ENCODE measurements at places on chromosomes 11 and 22. TPM values are rescaled to one million over a fixed set of nuclear protein-coding genes. Genes with fewer than 3 reads are reported as not detected.

CTSF gene
- total RNA-seq, result 61.2 TPM

DNA sequence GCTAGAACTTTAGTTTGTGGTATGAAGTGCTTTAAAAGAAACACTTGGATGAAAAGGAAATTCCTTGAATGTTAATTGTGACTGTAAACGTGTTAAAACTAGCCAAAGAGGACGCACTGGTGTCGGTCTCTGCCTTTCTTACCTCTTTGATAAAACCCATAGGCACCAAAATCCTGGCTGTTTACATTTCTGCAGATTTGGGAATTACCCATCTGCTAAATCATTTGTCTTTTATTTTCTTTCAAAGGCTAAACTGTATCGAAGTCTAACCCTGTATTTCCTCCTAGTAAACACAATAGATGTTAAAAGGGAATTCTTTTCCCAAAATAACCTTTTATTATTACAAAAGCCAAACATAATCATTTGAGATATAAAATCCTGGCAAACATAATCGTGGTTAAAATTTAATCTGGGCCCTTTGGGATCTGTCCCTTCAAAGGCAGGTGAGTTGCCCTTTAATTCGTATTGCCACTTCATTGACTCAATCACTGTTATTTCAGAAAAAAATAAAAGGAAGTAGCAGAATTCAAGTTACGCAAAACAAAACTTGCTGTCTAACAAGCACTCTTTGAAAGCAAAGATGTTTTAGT, 2.4 kb downstream of the RASSF10 start:
- DNase-seq, result no peak

- DNase-seq, result no peak
Measured at GRCh38 chr11:63922673-63923192, 5.8 kb upstream of the RCOR2 start.

NCF4 gene
- total RNA-seq, result 1.8 TPM

- no peak for DNase-seq
Measured at GRCh38 chr22:50299785-50300619, 7.4 kb downstream of the PLXNB2 start.

SUSD2 gene
- total RNA-seq, result 2.3 TPM

DNA sequence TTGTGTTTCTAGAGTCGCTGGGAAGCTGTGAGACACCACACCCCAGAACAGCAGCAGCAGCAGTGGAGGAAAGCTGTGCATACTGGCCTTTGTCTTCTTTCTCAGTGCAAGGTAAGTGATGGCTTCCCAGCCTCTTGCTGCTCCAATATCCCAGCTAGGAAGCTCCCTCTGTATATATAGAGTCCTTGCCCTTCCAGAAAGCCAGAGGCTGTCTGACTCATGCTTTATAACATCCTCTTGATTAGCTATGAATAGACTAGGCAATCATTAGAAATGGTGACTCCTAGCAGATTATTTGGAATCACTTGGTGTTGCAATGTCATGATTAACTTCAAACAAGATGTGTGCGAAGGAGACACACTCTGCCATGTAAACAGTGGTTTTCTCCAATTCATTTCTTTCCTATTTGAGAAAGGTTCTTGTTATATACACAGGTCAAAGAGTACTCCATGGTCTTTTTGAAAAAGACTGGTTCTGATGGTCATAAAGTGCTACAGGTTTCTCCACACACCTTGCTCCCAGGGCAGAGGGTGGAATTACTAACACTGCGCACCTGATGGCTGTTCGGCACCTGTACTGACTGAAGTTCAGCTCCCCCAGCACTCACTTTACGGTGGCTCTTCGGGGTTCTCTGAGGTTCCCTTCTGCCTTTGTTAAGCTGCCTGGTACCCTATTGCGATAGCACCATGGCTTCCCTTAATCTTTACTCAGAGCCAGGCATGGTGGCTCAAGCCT, at the start of gene MMP1:
TSS of gene MMP1 (minus strand) at position 149 of the 735 bp plus-strand sequence. CDS start at position 81, 68 bp downstream.
- no peak for DNase-seq

DNA sequence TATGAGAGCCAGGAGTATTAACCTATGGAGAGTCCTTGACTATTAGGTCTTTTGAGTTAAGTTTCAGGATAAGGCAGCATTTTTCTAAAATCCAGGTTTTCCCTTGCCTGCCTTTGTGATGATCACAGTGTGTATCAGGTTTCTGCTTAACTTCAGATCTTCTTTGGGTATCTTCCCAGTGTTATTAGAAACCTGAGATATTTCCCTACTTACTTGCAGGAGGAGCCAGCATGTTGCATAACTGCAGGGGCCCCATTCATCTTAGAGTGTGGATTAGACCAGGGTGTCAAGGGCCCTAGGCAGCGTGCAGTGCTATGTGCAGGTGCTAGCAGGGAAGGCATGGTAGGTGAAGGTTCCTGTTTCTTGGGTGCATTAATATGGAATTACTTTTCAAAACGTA, 69.5 kb downstream of the ZNRF3 start:
- peak; percentile 27 for DNase-seq

RFPL1 gene
- not detected for total RNA-seq

DNA sequence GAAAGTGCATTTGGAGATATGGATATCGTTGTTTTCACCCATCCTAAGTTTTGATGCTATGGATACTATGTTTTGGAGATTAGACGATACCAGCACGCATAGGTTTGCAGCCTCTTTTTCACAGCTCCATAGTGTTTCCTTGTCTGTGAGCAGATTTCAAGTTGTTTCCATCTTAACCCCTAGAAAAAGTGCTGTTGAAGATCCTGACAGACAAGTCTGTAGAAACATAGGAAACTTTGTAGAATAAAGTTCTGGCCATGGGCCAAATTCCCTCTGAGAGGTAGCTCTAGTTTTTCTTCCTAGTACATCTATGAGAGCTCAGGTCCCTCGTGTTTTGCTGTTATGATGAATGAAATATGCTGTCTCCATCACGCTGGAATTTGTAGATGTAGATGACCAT, 32.4 kb downstream of the ST3GAL4 start:
- no peak for DNase-seq

AASDHPPT gene
- 5.9 TPM for total RNA-seq

DNA sequence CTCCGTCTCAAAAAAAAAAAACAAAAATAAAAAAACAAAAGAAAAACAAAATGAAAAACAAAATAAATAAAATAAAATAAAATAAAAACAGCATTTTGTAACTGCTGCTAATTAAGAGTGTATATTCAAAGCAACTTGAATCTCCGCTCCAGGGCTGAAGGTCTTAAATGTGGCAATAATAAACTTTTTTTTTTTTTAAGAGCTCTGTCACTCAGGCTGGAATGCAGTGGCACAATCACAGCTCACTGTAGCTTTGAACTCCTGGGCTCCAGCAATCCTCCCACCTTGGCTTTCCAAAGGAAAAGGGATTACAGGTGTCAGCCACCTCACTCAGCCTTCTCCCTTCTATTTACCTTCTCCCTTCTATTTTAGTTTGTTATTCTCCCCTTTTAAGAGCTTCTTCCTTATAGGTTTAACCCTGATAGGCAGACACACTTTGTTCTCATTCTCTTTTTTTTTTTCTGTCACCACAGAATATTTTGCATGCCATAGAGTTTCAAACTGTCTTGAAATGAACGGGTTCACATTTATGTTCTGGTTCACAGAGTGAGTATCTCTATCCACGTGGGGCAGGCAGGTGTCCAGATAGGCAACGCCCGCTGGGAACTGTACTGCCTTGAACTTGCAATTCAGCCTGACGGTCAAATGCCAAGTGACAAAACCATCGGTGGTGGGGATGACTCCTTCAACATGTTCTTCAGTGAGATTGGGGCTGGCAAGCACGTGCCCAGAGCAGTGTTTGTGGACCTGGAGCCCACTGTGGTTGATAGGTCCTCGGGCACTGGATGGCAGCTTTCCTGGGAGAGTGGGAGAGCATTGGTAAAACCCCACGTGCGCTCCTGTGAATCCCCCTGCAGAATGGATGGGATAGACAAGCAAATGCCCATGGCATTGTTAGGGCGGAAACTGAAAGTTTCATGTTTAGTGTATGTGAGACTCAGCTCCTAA, 19.4 kb downstream of the LRRC74B start:
- DNase-seq, result no peak

PHOX2A gene
- not detected for total RNA-seq

CCDC157 gene
- 2.9 TPM for total RNA-seq

- no peak for DNase-seq
Measured at GRCh38 chr11:69230856-69231425, 63.0 kb upstream of the MYEOV start.

DNA sequence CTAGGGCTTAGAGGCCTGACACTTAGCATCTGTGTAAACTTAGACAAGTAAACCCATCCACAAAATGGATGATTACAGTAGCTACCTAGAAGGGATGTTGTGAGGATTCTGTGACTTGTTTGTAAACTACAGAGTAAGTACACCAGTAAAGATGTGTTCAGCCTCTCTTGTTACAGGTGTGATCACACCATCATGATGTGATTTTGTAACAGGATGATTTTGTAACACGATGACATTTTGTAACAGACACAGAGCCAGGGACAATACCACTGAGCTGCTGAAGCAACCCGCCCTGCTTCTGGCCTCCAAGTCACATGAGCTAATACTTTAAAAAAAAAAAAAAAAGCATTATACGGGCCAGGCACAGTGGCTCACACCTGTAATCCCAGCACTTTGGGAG, 17.0 kb downstream of the FADD start:
- DNase-seq, result no peak

GRCh38 chr11:134261626-134262488, 8.5 kb downstream of the ACAD8 start:
- no peak for DNase-seq

FAM118B gene
- 17.5 TPM for total RNA-seq

DNA sequence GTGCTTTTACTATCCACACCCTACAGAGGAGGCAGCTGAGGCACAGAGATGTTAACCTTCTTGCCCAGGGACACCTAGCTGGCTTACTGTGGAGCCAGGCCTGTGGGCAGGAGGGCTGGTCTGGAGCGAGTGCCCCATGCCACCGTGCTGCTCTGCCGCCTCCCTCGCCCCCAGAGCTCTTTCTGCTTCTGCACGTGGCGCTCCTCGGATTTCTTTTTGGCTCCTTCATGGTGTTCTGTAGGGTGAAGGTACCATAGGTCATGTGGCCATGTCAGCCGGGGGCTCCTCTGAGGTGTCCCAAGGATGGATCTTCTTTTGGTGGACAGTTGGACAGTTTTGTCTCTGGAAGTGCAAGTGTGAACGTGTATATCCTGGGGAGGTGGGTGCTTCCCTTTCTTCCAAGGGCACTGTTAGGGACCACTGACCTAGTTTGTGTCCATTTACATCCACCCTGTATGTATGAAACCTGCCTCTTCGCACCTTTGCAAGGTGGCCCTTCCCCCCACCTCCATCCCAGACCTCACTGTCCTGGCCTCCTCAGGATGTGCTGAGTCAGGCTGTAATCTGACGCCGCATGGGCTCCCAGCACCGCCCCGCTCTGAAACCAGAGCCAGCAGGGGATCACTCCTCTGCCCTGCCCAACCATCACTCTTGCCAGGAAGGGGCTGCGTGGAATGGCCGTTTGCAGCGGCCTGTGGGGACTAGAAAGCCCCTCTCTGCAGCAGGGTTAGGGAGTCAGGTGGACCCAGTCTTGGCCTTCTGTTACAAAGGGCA, 31.7 kb downstream of the POLR3H start:
- DNase-seq, result peak; percentile 63

DNA sequence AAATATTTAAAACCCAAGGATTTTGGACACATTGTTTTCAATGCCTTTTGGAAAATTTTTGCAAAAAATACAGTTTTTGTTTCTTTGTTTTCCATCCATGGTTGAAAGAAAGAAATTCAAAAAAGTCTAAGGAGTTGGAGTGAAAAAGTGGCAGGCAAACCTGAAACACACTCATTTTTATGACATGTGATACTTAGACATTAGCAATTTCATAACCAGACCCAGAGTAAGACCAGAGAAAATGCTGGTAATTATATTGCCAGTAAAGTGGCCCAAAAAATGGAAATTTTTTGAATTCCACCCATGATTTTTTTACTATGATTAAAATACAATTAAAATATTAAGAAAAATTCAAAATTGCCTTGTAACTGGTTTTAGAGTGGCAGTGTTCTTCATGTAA, 128.2 kb downstream of the SLC17A6 start:
- DNase-seq, result no peak

DNA sequence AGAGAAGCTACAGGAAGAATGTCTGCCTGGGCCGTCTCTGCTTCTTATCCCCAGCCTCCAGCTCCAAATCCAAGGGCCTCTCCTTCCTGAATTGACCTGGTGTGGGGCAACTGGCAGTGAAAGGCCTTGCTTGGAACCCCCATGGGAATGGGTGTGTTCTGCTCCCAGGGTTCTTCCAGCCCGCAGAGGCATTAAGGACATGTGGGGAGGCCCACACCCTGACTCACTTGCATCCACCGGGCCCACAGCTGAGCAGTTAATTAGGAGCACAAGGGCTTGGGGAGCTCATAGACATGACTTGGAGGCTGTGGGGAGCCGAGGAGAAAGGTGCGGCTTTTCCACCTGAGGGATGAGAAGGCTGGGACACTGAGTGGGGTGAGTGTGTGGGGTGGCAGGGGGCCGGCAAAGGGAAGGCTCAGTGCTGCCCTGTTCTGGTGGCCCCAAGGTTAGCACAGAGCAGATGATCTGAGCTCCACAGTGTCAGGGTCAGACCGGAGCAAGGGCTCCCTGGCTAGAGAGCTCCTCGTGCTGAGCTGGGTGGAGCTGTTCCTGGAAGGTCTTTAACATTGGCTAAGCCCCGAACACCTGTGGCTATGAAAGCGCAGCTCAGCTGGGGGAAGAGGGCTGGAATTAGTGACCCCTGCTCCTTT, 64.5 kb upstream of the NECTIN1 start:
- DNase-seq, result no peak

MMP11 gene
- 7.6 TPM for total RNA-seq

DNA sequence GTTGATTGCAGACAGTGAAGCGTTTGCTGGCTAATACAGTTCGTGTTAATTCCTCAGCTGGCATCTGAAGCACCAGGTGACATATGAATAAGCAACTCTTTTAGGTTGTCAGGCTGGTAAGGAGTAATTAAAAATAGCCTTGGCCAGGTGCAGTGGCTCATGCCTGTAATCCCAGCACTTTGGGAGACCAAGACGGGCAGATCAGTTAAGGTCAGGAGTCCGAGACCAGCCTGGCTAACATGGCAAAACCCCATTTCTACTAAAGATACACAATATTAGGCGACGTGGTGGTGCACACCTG, 74.9 kb downstream of the CECR2 start:
- no peak for DNase-seq

GRCh38 chr11:102994105-102994504, 38.6 kb upstream of the MMP13 start:
- no peak for DNase-seq

GRCh38 chr11:6129011-6129410, 21.5 kb downstream of the OR56B4 start:
- no peak for DNase-seq

GDPD4 gene
- not detected for total RNA-seq

FAM83F gene
- total RNA-seq, result under 0.01 TPM

TH gene
- total RNA-seq, result not detected

- DNase-seq, result no peak
Measured at GRCh38 chr11:59770319-59770718, 15.1 kb downstream of the STX3 start.

FLRT1 gene
- total RNA-seq, result not detected

MFRP gene
- not detected for total RNA-seq

DNA sequence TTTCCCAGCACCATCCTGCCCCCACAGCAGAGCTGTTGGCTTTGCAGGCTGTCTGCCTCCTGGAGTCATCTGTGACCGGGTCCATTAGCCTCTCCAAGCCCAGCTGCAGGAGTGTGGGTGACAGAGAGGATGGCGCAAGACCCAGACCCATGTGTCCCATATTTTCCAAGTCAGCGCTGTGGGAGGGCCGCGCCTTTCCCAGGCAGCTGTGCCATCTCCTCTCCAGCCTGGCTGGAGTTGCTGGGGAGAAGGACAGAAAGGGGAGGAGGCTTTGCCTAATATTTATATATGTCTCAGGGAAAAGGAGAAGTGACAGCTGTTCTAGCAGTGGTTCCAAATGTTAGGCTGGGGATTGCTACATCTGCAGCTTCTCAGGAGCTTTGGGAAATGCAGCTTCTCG, 15.7 kb downstream of the DTX4 start:
- DNase-seq, result peak; percentile 59

- DNase-seq, result no peak
Measured at GRCh38 chr11:76382209-76382608, 1.1 kb downstream of the GVQW3 start.

All from uterus (tissue), 4 donors.